Transverse colon (tissue), 4 donors: ENCODE measurements at places on chromosomes 4 and X. TPM values are rescaled to one million over a fixed set of nuclear protein-coding genes. Genes with fewer than 3 reads are reported as not detected.

DNA sequence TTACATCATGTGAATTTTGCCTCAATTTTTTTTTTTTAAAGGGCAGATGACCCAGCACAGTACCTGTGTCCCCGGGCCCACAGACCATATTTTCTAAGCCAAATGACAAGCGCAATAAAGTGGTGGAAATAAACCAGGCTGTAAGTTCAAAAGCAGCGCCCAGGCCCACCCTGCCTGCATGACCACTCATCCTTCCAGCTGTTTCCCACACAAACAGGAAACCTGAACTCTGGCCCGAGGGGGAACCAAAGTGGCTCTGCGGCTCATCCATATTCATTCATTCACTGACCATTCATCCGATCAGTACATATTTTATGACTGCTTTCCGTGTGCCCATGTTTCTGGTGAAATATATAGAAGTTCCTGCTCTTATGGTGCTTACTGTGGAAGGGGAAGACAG is 33.7 kb upstream of the CRMP1 start:
- no peak for DNase-seq

DNA sequence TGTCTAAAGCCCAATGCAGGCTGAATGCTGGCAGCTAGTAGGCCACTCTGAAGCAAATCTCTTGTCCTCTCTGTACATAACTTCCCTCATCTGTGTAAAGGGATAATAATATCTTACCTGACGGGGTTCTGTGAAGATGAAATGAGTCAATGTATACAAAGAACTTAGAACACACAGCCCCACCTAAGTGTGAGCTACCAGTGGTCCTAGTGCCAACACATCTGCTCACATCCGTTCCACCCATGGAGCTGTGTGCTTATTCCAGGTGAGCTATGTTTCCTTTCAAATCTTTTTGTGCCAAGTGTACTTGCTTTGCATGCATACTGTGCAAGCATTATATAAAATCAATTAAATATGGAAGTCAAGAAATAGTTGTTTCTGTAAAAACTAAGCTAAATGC is 116.4 kb downstream of the TSPAN5 start:
- DNase-seq = no peak

GRCh38 chr4:163554870-163555465 is 60.5 kb downstream of the TMA16 start:
- no peak for DNase-seq

DNA sequence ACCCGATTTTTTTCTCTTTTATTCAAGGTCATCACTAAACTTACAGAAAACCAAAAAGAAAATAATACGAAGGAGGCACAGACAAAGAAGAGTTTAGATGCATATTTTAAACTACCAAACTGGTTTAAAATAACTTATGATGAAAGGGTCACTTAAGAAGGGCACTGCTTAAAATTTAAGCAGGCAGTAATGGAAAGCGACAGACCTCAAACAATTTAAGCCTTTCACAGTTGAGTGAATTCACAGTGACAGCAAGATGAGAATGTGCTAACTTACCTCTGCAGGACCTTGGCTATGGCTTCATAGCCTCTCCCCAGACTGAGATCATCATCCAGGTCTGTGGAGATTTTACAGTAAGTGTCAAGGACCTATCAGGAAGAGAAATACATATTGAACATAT is 112.1 kb downstream of the TTC29 start:
- DNase-seq = no peak

DNA sequence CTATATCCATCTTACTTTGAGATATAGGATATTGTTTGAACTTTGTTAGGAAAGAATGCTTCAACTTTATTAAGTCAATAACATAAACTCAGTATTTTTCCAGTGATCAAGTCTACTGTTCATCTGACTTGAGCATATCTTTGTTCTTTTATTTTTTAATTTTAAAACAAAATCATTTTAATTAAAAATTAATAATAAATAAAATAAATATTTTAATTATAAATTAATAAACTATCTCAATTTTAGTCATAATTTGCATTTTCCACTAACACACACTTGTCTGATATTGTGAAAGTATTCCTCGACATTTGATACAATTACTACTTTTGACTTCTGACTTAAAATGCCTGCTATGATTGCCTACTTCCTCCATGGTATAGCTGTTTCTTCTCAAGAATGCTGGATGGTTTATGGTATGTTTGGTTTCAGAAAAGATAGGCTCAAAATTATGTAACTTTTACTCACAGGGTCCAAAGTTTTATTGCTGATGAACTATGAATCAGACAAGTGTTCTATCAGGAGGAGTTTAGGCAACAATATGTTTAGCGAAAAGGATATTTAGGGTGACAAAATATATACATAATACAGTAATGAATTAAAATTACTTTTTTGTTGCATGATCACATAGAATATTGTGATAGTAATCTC is 1132.3 kb upstream of the PCDH10 start:
- DNase-seq = no peak

DNA sequence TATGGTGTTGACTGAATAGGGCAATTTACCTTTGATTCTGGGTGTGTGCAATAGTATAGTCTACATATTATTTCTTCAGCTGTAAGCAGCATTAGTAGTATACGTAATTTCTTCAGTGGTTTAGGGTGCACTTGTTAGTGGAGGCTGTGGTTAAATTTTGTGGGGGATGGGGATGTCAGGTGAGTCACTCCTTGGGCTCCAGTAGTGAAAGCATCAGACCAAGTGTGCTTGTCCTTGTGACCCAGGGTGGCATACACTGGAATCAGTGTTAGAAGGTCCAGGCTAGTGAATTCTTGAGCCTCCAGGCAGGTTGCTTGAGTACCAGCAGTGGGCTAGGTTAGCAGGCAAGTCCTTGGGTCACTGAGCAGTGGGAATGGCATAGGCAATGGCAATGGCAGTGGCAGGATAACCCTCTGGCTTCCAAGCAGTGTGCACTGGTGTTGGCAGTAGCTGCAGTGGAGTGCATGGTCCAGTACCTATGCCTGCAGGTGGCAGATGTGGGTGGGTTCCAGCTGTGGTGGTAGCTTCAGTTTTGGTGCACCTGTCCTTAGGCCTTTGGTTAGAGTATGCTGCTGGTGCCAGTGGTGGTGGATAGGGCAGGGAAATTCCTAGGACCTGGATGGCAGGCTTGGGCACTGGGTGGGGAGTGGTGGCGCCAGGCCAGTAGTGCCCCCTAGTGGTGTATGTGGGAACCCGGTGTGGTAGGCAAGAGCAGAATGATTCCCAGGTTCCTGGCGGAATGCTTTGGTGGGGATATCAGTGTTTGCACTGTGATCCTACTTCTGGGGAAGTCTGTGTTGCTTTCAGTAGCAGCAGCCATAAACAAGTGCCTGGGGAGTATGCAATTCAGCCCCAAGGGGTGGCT is 531.0 kb downstream of the SMARCA1 start:
- DNase-seq = no peak

DNA sequence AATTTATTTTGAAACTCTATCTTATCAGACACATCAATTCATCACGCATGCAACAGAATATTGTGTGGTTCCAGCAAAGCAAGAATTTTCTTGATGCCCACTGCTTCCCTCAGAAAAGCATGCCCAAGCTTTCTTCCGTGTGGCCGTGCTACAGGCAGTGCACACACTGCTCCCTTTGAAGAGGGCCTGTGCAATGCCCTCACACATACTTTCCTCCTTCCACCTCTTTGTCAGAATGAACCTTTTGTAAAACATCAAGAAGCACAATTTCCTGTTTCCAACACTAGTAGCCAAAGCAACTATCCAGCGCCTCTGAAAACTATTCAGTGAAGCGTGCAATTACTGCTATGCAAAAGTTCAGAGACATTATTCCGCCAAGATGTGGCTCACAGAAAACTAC is 201.7 kb downstream of the NLGN4X start:
- no peak for DNase-seq

DNA sequence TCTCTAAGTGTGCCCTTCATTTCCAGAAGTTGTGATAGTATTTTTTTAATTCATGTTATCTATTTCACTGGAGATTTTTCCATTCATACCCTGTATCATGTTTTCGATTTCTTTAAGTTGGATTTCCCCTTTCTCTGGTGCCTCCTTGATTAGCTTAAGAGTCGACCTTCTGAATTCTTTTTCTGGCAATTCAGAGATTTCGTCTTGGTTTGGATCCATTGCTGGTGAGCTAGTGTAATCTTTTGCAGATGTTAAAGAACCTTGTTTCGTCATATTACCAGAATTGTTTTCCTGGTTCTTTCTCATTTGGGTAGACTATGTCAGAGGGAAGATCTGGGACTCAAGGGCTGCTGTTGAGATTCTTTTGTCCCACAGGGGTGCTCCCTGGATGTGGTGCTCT is 9.1 kb upstream of the SH3BP2 start:
- no peak for DNase-seq

CDX4 gene
- total RNA-seq = not detected
